ENCODE measurements at places on chromosomes 1 and 21.

DNA sequence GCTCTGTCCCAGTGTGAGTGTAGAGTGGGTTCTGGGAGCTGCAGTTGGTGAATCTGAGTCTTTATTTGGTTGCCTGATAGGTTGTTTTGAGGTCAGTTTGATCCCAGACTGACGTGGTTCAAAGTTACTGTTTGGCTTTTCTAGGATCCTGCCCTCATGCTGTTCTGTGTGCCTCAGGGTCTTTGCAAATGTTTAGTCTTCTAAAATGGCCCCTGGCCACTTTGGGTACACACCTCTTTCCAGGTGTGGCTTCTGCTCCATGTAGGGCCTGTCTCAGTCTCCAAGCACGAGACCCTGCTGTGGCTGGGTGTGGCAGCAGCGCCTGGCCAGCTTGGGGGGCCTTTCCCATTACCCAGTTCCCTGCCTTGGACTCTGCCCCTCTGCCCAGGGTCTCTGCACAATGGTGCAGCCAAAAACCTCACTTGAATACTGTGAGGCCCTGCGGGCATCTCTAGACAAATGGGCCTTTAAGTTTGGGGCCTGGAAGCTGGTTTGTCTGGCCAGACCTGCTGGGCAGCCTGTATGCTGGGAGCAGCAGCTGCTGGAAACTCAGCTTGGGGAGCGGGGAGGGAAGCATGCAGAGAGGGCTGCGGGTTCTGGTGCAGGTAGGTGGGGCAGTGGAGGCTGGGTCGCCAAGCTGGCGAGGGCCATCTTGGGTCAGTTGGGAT, 5.6 kb downstream of the PTPRF start:
- no peak for DNase-seq

DNA sequence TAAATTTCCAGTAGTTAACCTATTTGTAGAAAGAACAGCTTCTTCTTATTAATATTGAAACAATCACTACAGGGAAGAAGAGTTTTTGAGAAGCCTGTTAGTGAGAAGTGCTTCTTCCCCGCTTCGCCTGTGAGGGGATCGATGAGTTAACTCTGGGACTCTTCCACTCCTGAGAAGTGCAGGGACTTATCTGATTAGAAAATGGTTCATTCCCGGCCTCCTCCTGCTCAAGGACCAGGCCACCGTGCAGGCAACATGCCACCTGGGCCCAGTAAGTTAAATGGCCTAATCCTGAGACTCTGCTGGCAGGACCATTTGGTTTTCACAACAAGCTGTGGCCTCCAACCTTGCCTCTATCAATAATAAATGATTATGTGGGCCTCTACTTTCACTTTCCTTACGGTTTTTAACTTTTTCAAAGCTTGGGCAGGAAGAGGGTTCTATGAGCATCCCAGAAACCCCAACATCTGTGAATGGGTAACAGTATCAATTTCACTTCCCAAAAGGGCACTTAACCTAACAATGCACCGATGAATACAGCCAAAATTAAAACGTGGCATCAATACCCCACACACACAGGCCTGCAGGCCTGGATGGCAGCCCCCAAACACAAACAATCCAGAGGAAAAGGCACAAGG, 33.1 kb downstream of the SIPA1L2 start:
- no peak for DNase-seq

DNA sequence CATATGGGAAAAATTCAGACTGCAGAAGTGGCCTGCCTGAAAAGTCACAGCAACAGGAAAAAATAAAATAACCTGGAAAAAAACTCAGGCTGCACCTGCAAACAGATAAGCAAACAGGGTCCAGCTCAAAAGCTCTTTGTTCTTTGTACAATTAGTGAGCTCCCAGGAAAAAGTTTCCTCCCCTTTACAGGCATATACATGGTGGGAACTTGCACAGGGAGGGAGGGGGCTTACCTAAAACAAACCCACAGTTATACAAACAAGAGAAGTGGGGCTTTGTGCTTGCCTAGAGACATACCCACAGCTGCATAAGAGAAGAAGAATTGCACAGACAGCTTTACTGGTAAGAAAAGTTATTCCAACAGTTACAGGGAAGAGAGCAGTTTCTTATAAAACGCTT, 31.7 kb upstream of the COG2 start:
- DNase-seq: no peak

- no peak for DNase-seq
Observed at GRCh38 chr1:43982808-43983207, 3.8 kb downstream of the B4GALT2 start.

DNA sequence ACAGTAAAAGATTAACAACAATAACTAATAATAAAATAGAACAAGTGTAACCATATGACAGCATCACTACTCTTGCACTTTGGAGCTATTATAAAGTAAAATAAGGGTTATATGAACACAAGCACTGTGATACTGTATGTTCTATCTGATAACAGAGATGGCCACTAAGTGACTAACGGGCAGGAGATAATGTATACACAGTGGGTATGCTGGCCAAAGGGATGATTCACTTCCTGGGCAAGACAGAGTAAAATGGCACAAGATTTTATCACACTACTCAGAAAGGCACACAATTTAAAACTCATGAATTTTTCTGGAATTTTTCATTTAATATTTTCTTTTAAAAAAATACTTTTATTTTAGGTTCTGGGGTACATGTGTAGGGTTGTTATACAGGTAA, 12.3 kb downstream of the SLC9C2 start:
- DNase-seq: no peak

GRCh38 chr1:154598871-154599635, 8.9 kb downstream of the ADAR start:
- no peak for DNase-seq

DNA sequence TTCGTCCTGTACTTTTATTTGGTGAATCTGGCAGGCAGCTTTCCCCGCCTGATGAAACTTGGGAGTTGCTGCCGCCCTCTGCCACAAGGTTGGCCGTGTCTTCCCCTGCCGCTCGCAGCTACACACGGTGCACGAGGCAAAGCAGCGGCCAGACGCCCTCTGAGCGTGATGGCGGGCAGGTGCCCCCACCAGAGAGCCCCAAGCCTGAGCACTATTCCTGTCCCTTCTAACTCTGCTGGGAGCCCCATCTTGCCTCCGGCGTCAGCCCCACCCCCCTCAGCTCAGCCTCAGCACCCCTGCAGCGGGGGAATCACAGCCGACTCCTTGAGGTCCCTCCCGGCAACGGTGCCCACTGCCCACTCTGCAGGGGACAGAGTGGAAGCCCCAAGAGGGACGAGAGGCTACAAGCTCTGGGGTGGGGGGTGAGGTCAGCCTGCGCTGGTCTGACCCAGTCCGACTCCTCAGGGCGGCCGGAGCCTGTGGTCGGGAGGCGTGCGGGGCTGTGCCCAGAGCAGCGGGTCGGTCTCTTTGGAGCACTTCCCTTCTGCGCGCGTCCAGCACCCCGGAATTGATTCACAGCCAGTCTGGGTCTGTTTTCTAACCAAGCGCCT, 41.3 kb downstream of the RIPK4 start:
- no peak for DNase-seq

DNA sequence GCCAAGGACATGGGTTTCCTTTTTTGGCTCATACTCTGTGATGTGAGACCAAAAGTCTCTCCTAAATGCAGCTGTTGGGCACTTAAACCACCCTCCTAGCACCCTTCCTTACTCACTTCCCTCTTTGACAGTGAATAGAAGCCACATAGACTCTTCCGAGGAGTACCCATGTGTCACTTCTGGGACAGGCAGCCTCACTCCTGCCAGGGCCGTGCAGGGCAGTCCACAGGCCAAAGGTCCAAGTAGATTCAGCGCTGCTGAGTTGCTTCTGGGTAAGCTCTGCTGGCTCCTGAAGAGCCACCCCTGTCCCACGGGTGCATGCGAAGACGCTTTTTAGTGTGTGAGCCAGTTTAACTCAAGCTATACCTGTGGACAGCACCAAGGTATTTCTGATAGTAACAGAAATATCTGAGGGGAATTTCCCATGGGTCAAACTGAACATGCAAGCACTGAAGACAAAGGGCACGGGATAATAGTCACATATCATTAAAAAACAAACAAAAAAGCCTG, 36.8 kb upstream of the BMP8B start:
- DNase-seq: no peak

- peak; percentile 8 for DNase-seq
Observed at GRCh38 chr1:17405898-17406759, 33.3 kb downstream of the RCC2 start.

- no peak for DNase-seq
Observed at GRCh38 chr1:203126151-203126865, 1.2 kb upstream of the ADORA1 start.

DNA sequence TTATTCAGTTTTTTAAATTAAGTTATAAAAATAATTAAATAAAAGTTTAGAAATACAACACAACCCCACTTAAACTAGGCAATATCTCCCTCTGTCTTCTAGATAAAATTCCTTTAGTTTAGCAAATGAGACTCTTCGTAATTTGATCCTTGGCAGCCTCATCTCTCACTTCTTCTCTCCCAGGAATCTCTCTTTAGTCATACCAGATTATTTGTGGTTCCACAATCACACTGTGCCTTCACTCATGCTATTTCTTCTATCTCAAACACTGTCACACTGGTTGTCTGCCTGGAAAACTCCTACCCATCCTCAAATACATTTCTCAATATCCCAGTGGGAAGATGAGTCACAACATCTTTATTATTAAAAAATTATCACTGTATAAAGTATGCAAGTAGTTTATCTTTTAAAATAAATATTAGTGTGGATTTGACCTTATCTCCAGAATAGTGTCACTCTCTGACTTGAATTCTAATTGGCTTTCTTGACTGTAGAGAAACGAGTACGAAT, 195.5 kb downstream of the KCNH1 start:
- DNase-seq: no peak

DNA sequence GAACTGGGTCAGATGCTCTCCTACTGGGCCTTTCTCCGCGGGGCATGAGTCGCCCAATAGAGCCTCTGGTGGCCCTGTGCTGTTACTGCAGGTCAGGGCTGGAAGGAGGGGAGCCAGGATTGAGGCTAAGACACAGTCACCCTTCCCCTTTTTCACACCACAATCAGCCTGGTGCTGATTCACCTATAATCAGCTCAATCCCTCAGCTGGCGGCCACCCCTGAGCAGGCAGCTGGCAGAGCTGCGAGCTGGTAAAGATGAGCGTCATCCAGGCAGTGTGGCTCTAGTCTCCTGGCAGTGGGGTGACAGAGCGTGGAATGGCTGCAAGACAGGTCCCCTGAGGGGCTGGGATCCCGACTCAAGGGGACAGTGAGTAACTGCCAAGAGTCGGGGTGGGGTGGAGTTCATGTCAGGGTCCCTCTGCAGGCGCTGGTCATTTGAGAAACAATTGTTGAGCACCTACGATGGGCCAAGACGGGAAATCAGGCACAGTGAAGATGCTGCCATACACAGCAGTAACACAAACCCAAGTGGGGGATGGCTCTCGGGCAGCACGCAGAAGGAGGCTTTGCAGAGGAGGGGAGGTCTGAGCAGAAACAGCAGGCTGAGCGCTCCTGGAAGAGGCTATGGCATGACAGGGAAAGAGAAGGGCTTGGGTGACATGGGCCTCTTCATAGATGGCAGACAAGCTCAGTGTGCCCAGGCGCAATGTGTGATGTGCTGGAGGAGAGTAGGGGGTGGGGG, 21.8 kb downstream of the ATF3 start:
- DNase-seq: peak; percentile 52

DNA sequence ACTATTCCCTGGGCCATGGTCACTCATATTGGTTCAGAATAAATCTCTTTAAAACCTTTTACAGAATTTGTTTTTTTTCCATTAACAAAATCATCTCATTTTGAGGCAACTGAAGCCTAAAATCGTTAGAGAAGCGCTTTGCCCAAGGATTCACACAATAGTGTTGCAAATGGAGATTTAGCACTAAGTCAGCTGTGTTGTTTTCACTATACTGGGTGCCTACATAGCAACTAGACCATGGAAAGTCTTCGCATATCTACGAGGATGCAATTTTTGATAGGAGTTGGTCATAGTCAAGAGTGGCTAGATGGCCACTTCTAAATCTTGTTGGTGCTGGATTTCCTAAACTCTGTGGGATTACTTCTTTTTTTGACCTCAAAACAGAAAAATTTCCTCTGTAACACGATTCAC, 530 bp upstream of the TIPRL start:
- no peak for DNase-seq

GRCh38 chr1:45001011-45001481, 10.1 kb downstream of the HECTD3 start:
- no peak for DNase-seq

- DNase-seq: no peak
Observed at GRCh38 chr1:58528518-58528917, 18.0 kb downstream of the OMA1 start.

DNA sequence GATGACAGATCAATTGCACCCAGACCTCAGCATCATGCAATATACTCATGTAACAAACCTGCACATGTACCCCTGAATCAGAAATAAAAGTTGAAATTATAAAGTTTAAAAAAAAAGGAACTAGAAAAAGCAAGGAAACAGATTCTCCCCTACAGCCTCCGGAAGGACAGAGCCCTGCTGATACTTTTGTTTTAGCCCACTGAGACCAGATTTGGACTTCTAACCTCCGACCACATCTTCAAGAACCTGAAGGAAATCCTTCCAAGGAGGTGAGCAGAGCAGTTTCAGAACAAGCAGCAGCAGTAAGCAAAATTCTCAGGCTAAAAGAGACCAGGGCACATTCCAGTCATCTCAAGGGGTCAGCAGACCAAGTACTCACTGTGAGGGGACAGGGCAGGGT, 54.5 kb downstream of the TM2D1 start:
- DNase-seq: no peak

GRCh38 chr1:10773851-10774614, 22.4 kb downstream of the CASZ1 start:
- DNase-seq: no peak

DNA sequence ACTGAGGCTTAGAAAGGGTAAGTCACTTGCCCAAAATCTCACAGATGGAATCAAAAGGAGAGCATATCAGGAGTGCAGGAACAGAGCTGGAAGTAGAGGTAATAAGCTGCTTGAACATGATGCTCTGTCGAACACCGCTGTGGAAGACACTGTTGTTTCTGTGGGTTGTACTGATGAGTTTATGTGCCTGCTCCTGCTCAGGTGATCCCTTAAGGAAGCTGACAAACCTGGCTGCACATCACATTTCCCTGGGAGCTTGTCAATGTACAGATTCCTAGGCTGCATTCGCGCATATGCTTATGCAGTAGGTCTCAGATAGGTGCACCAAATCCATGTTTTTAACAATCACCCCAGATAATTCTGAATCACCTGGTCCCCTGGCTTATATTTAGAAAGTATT, 79.7 kb downstream of the ZNF326 start:
- no peak for DNase-seq
